ENCODE measurements at places on chromosomes 6 and 20. TPM values are rescaled to one million over a fixed set of nuclear protein-coding genes. Genes with fewer than 3 reads are reported as not detected.
A peak's percentile ranks its signal among the peaks of the same experiment; 100 is the strongest.

DNA sequence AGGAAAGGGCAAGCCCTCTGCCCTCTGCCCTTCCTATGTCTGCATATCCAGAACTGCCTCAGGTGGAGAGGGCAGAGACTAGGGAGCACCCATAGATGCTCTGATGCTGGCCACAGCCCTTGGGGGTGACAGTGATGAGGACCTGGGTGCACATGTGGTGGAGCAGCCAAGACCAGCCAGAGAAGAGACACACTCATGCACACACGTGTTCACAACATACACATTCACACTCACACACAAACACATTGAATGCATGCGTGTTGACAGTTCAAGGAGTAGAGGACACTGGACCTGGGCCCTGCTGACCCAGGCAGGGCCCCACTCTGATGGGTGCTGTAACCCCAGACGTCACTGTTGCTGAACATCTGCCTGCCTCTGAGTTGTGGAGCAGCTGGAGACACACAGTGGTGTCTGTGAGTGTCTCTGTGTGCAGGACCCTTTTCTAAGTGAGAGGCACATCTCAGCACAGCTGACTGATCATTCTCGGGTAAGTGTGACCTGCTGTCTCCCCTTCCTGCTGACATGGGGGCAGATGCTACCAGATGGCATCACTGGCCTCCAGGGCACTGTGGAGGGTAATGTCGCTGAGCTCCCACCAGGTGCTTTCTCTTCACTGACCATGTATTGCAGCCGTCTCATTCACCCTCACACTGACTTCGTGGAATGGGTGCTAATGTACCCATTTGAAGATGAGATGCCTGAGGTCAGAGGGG, 30.1 kb upstream of the MAS1L start:
- no peak for DNase-seq

DNA sequence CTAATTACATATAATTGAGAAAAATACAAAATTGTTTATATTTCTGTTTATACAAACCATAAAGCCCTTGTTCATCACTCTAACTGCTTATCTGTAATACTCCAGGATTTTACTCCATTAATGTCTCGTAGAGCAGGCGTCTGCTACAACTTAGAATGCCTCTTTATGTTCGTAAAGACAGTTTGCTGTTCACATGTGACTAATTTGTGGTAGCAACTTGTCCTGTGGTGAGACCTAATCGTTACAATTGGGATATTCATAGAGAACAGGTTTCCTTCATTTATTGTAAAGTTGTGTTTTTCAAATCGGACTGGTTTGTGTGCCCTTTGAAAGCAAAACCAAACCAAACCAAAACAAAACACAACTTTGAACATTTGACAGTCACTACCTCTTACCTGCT, 149.7 kb downstream of the ASCC3 start:
- no peak for DNase-seq

DNA sequence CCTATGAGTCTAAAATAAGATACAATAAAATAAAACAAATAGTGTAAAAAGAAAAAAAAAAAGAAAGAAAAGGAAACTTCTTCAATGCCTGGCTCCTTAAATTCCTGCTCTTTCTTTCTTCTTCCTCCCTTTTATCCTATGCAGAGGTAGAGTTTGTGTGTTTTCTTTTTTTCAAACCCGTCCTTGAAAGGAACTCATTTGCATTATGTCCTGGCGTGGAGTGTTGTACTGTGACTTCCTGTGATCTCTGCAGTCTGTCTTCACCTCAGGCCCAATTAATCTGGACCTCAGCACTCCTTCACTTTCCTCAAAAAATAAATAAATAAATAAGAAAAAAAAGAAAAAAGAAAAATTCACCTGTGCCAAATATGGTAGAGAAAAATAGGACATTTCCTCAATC, 541.9 kb upstream of the SPTLC3 start:
- no peak for DNase-seq

- DNase-seq, result no peak
These were observed 46.8 kb upstream of the CDH22 start for GRCh38 chr20:46354920-46355654.

DNA sequence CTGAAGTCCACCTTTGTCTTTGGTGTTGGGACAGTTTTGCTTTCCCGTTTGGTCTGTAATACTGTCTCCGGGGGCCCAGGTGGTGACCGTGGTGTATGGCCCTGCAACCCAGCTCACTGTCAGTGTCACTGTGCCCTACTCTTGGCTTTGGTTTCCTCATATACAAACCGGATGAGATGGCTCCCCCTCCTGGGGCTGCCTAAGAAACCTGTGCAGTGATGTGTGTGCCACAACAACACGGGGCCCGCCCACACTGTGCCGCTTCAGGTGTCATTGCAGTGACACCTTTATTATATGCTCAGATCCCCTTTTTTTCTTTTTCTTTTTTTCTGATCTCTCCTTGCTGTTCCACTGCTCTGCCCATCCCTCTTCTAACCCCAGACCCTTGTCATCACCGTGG, 73.9 kb downstream of the RAMACL start:
- peak; percentile 38 for DNase-seq

FOXF2 gene
- 68.1 TPM for total RNA-seq

DNA sequence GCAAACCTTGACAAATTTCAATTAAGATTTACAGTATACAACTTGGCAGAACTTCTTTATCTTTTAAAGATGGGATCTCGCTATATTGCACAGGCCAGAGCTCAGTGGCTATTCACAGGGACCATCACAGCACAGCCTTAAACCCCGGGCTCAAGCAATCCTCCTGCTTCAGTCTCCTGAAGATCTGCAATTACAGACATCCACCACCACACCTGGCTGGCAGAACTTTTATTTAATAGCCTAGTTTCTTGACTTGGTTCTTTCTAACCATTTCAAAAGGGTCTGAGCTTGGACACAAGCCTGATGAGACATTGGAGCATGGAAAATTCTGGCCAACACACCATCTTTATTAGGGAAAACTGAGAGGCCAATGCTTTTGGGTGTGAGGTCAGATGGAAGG, 151.6 kb upstream of the KCNG1 start:
- DNase-seq, result no peak

DNA sequence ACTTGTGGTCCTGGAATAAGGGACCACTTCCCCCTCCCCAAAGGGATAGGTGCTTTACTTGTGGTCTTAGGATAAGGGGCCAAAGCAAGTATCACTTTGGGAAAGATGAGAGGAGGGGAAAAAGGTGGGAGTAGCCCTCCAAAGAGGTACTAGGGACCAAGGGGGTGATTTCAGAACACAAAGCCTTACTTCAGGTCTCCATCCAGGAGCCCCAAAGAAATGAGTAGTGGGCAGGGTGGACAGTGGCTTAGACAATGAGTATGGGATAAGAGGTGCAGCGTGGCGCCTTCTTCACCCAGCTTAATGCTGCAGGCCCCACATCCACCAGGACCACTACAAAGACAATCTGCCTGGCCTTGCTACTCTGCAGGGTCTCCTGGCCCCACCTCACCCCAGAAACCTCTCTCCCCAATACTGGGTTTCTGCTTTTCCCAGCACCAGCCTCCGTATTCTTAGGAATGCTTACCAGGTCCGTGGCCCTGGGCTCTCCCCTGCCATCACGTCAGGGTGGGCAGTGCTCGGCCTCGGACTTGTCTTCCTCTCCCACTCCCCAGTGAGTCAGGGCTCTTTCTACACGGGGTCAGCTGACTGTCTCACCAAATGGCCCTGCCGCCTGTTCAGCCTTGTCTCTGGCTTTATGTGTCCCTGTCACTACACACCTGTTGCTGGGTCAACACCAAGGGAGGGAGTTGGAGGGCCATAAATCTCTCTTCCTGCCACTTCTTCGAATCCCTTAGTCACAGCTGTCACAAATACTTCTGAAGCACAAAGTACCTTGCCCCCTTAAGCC, 3.1 kb downstream of the NNAT start:
- peak; percentile 73 for DNase-seq

- DNase-seq, result no peak
These were observed 217.6 kb upstream of the SNX9 start for GRCh38 chr6:157605484-157605883.

DNA sequence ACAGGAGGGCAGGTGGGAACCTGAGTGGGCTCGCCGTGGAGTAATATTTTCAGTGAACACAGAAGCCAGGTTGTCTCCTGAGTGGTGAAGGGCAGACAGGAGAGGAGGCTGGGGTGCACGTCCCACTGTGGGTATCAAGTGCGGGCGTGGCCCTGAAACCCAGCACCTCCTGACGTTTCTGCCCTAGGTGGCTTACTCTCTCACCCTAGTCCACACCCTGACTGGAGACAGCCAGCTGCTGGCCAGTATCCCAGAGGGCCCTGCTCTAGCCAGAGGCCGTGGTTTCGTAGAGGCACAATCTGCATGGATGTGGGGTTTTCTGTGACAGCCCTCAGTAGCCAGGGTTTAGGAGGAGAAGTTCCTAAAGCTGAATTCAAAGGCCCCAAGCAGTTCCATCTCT, 86.7 kb downstream of the TRERF1 start:
- no peak for DNase-seq

DNA sequence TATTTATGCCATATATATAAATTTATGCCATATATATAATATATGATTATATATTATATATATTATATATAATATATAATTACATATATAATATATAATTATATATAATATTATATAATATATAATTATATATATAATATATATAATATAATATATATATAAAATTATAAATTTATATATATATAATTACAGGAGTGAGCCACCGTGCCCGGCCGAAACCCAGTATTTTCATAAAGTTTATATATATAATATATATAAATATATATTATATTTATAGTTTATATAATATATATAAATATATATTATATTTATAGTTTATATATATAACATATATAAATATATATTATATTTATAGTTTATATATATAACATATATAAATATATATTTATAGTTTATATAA, 31.6 kb downstream of the NKX2-4 start:
- no peak for DNase-seq

DNA sequence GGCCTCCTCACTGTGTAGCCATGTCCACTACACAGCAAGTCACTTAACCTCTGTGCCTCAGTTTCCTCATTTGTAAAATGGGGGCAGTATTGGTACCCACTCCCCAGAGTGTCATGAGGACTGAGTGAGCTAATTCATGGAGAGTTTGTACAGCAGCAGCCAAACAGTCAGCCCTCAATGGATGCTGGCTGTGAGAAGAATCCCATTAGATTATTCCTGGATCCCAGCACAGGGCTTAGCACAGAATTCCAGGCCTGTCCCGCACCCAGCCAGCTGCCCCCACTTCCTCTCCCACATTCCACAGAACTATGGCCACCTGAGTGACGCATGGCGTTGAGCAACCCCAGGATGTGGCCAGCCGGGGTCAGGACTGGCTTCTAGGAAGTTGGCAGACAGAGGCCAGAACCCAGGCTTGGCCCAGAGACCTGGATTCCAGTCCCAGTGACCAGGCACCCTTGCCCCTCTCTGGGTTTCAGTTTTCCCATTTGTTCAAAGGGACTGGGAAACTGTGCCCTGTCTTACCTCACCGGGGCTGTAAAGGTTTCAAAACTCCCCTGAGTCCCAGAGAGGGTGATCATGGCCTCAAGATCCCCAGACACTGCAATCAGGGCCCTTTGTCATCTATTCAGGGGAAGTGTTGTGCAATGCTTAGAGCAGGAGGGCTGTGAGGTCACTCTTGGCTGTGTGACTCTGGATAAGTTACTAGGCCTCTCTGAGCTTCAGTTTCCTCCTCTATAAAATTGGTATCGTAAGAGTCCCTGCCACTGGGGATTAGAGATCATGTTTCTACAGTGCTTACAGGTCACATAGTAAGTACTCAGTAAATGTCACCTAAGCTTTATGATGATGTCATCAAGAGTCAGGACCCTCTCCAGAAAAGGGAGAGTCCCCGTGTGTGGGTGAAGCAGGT, 3.0 kb upstream of the TGM2 start:
- no peak for DNase-seq

GRCh38 chr20:39019805-39020325, 57.7 kb downstream of the DHX35 start:
- no peak for DNase-seq

OR2H1 gene
- not detected for total RNA-seq

GRCh38 chr20:63246490-63247288, 7.6 kb downstream of the NKAIN4 start:
- no peak for DNase-seq

SMLR1 gene
- not detected for total RNA-seq

Measured in mucosa of descending colon (tissue), 3 donors.